ENCODE measurements at places on chromosomes 16 and 17.

- no peaks in the 10 kb centered on the region for H3K36me3 ChIP-seq
- H3K27me3 ChIP-seq = peaks cover 31% of the 10 kb centered on the region
- no peak overlapping the region for H3K4me3 ChIP-seq
- DNase-seq = no peak
- H3K27ac ChIP-seq = no peak overlapping the region
Observed at GRCh38 chr16:77564791-77565390, 130.1 kb upstream of the ADAMTS18 start.

- H3K27ac ChIP-seq = no peak overlapping the region
- no peaks in the 10 kb centered on the region for H3K36me3 ChIP-seq
- no peaks in the 10 kb centered on the region for H3K4me1 ChIP-seq
- no peak overlapping the region for H3K4me3 ChIP-seq
Observed at GRCh38 chr17:10162096-10162495, 36.3 kb downstream of the GAS7 start.

- H3K27ac ChIP-seq = no peak within 1 kb of the TSS
- H3K4me1 ChIP-seq = peaks cover 7% of the 10 kb centered on the region
- H3K4me3 ChIP-seq = peak within 1 kb of the TSS; percentile 59
- H3K36me3 ChIP-seq = no peaks in the 10 kb centered on the region
Observed at GRCh38 chr17:76868176-76868668, at the start of gene MGAT5B. MGAT5B (plus strand) TSS chr17:76868404; CDS start chr17:76869030, 626 bp downstream.

- no peaks in the 10 kb centered on the region for H3K4me1 ChIP-seq
- no peak for DNase-seq
- H3K27me3 ChIP-seq = no peaks in the 10 kb centered on the region
- no peaks in the 10 kb centered on the region for H3K36me3 ChIP-seq
Observed at GRCh38 chr16:31410082-31410481, 16.9 kb downstream of the ITGAD start.

DNA sequence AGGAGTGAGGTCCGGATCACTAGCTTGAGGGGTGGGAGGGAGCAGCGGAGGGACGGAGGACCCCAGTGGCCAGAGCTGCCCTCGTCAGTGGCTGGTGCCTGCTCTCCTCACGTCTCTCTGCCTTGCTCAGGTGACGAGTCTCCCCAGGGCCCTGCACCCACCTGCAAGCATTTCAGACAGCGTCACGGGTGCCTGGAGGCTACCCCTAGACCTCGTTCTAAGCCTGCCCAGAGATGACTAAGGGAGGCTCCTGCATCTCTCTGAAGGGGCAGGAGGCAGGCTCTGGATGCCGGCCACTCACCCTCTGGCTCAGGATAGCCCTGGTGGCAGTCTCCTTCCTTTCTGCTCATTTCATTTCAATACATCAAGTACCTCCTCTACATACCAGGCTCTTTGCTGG lies 68.8 kb downstream of the MRC2 start:
- no peak overlapping the region for H3K27ac ChIP-seq
- H3K27me3 ChIP-seq = peaks cover 4% of the 10 kb centered on the region
- DNase-seq = no peak
- H3K36me3 ChIP-seq = no peaks in the 10 kb centered on the region
- no peak overlapping the region for H3K4me3 ChIP-seq

DNA sequence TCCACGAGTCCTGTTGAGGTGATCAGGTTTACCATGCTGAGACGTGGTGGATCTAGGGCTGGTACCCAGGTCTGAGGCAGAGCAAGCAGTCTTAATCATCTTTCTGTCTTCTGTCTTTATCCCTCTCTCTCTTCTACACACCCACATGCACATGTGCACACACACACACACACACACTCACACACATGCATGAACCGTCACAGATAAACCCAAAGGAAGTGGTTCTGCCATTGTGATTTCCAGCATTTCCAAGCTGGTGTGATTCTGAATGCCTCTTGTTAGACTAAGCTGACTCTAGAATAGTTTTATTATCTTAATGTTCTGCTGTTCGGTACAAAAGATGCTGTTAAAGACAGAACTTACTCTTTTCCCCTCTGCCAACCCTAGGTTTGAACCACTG lies 411.8 kb upstream of the SALL1 start:
- H3K27me3 ChIP-seq = no peaks in the 10 kb centered on the region
- H3K4me3 ChIP-seq = no peak overlapping the region
- H3K4me1 ChIP-seq = no peaks in the 10 kb centered on the region

DNA sequence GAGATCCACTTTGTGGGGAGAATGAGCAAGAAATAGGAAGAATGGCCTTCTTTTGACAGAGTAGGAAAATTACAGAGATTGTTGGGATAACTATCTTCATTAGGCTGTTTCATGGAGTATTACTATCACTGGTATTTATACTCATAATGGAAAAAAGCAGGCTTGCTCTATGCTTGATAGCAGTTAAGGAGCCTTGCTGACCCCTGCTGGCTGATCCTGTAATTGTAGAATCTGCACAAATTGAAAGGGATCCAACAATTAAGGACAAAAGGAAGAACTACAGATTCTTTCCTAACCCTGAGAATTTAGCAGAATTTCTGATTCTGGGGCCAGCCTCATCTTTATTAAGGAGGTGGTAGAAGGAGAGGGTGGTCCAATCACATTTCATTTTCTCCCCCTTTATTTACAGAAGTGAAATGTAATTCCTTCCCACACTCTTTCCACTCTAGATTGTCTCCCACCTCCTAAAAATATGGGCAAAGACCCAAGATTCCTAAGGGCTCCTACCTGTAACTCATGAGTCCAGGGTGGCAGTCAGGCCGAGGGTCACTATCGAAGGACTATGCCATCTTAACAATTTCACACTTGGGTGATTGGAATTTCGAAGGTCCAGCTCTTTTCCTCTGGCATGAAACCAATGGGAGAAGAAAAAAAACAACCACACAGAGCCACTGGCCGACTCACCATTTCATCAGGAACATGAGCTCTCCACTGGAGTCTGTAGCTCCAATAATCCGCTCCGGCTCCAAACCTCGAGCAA lies 26.3 kb downstream of the NFE2L1 start:
- H3K36me3 ChIP-seq = peaks cover 16% of the 10 kb centered on the region
- H3K27ac ChIP-seq = no peak overlapping the region
- H3K4me1 ChIP-seq = no peaks in the 10 kb centered on the region
- peak; percentile 89 for DNase-seq
- H3K27me3 ChIP-seq = no peaks in the 10 kb centered on the region

- no peak overlapping the region for H3K4me3 ChIP-seq
- no peak overlapping the region for H3K27ac ChIP-seq
- H3K36me3 ChIP-seq = no peaks in the 10 kb centered on the region
- H3K4me1 ChIP-seq = peaks cover 26% of the 10 kb centered on the region
Observed at GRCh38 chr16:67988675-67989074, 8.4 kb upstream of the DPEP3 start.

DNA sequence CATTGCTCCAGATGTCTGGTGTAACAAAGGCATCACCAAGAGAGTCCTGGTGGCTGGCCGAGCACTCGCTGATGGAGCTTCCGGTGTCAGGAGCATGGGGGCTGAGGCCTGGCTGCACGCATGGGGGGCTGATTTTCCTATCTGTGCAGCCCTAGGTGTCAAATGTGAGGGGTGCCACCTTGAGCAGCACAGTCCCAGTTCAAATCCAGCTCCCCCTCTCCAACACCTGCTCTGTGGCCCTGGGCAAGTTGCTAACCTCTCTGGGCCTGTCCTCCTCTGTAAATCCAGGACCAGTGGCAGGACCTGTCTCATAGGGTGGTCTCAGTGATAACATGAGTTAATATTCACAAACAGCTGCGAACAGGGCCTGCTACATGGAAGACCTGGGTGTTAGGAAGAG lies 12.9 kb downstream of the ENPP7 start:
- peaks cover 37% of the 10 kb centered on the region for H3K27me3 ChIP-seq
- H3K27ac ChIP-seq = no peak overlapping the region
- no peak overlapping the region for H3K4me3 ChIP-seq
- no peak for DNase-seq
- no peaks in the 10 kb centered on the region for H3K36me3 ChIP-seq

DNA sequence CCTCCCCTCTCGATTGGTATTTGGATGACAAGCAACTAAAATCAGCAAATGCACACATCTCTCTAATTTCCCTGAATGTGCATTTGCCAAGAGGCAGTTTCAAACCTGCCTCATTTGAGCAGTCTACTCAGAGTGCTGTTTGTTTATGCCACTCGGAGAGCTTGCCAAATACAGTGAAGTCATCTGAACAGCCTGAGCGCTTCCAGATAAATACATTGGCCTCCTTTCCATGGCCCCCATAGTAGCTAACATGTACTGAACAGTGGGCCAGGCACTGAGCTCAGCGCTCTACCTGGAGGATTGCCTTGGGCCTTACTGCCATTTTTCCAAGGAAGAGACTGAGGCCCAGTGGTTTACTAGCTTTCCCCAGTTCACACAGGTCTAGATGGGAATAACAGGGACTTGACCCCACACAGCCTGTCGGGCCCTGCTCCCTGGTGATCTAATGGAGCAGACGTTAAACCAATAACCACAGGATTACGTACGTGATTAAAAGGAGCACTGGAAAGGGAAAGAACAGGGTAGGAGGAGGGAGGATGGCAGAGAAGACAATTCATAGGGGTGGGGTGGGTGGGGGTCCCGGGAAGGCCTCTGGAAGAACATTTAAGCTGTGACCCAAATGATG lies 18.7 kb upstream of the ANKRD40CL start:
- H3K4me1 ChIP-seq = peaks cover 9% of the 10 kb centered on the region
- H3K36me3 ChIP-seq = no peaks in the 10 kb centered on the region
- H3K27ac ChIP-seq = no peak overlapping the region
- H3K27me3 ChIP-seq = peaks cover 4% of the 10 kb centered on the region

GRCh38 chr17:83148317-83149028 lies 69.1 kb downstream of the METRNL start:
- no peaks in the 10 kb centered on the region for H3K4me1 ChIP-seq
- DNase-seq = no peak
- no peaks in the 10 kb centered on the region for H3K27me3 ChIP-seq
- H3K36me3 ChIP-seq = no peaks in the 10 kb centered on the region

DNA sequence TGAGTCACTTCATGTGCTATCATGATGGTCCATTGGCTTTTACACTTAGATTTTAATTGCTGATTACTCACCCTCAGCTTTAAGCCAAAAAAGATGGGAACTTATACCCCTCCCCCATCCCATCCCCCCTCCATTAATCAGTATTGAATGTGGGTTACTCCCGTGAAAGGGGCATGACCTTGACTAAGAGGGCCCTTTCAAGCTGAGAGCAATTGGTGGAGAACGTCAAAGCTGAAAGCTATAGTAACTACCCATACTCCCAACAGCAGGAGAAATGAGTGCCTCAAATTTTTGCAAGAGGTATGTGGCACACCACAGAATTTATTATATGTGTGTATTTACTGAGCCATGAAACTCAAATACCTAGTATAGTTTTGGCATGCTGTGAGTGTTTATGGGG lies 99.7 kb upstream of the CDH8 start:
- no peak overlapping the region for H3K4me3 ChIP-seq
- no peak overlapping the region for H3K27ac ChIP-seq
- H3K36me3 ChIP-seq = peaks cover 2% of the 10 kb centered on the region
- H3K4me1 ChIP-seq = no peaks in the 10 kb centered on the region
- H3K27me3 ChIP-seq = peaks cover 3% of the 10 kb centered on the region

DNA sequence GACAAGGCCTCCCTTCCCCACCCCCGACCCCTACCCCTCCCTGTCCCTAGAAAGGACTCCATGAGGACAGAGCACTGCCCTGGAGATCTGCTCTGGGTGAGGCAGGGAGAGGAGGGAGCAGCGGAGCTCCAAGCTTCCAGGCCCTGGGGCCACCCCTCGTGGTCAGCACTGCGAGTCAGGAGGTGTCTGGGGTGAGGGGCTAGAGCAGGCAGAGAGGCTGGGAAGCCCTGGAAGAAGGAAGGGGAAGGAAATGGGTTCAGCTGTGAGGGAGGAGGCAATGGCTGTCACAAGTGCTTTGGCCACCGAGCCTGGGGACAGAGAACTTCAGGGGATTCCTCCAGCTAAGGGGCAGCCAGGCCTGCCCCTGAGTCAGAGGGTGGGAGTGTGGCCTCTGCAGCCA lies 28.2 kb upstream of the DNAI2 start:
- H3K36me3 ChIP-seq = no peaks in the 10 kb centered on the region
- H3K4me3 ChIP-seq = no peak overlapping the region
- DNase-seq = no peak

DNA sequence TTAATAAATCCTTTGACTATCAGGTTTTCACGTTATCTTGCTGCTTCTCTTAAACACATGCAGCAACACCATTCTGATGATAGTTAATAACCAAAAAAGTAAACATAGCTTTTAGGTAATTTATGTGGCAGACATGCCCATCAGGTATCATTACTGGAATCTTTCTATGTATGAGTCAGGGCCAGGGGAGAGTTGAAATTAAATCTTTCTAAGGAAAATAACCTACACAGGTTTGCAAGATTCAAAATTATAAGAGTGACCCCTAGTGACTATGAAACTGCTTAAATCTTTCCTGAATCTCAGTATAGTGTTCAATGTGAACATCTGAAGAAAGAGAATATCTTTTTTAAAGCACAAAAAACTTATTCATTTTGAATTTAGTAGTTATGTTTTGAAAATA lies 666.6 kb downstream of the CDH11 start:
- no peak overlapping the region for H3K27ac ChIP-seq
- DNase-seq = no peak
- H3K4me3 ChIP-seq = no peak overlapping the region
- no peaks in the 10 kb centered on the region for H3K36me3 ChIP-seq

DNA sequence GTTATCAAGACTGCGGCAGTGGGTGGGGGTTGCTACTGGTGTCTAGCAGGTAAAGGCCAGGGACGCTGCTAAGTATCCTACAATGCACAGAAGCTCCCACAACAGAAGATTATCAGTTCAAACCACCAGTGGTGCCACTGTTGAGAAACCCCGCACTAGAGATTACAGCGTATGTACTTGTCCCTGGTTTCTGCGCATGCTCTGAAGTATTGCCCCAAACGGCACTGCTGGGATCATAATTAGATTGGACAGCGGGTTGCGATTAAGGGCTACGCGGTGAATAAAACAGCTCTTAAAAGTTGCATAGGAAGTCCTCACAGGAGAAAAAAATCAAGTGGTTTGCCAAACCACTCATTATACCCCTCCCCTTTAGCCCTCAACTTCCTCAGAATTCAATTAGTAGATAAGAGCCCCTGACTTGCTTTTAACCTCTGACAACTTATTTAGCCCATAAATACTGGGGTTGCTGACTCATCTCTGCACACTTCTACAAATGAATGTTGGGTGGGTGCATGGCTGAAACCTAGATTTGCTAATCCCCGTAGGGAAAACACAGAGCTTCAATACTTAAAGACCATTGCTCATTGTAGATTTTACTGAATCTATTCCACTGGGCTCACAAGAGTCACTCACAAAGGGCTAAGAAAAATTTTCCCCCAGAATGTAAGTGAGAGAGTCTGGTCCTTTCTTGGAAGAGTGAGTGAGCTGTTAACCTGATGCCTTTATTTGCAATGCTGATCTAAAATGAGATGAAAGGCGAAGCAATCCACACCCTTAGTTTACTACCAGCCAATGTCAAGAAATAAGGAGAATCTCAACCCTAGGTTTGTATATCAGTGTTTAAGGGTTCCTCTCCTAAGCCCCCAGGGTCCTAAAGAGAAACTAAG lies 91.8 kb downstream of the RGS9 start:
- peak overlapping the region; percentile 57 for H3K27ac ChIP-seq
- no peaks in the 10 kb centered on the region for H3K36me3 ChIP-seq
- peaks cover 27% of the 10 kb centered on the region for H3K4me1 ChIP-seq
- H3K27me3 ChIP-seq = peaks cover 16% of the 10 kb centered on the region
- H3K4me3 ChIP-seq = no peak overlapping the region

DNA sequence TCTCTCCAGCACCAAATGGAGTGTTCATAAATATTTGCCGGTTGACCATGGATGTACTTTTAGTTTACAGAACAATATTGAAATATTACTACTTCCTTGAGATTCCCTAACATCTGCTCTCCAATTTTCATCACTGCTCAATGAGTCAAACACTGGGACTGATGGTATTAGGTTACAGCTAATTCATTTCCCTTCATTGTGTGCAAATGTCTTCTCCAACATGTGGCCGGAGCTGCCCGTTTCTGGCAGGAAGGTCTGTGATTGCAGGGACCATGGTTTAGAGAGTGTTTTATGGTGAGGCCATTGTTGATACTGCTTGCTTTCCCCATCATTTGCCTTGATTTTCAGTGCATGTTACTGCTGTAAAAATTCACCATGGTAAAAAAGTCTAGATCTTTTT lies 209.3 kb downstream of the HS3ST3B1 start:
- DNase-seq = no peak
- no peaks in the 10 kb centered on the region for H3K4me1 ChIP-seq
- H3K4me3 ChIP-seq = no peak overlapping the region

Measured in activated naive CD4-positive, alpha-beta T cell treated with anti-CD3 and anti-CD28 coated beads for 36 hours (primary cell).